ENCODE measurements at places on chromosomes 6 and 20.

- DNase-seq, result no peak
These were observed 304.5 kb downstream of the PHF3 start for GRCh38 chr6:63940056-63940455.

DNA sequence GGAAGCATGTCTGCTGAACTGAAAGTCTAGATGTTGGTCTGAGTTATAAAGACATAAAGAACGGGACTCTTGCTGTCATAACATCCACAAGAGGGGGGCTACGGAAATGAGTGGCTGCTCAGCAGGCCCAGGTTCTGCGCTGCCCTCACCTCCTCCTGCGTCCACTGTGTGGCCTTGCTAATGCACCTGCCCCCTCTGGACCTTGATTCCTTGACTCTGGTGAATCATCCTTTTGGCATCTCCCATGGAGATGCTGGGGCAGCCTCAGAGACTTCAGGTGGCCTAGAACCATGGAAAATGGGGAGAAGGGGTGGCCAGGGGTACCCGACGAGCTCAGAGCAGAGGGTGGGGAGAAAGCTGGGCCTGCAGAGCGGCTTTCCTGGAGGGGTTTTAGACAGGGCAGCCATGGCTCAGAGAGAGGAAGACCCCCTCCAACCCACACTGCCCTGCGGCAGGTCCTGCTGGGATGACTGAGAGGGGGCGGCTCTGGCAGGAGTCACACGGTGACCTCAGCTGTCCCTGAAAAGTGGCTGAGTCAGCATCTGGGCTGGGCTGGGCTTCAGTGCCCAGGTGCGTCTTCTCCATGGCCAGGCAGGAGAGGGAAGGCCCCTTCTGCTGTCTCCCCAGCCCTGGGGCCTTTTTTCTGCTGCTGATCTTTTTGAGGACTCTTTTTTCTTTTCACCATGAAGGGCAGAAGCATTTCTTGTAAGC is 46.9 kb downstream of the DLGAP4 start:
- DNase-seq, result no peak

GRCh38 chr20:24821391-24821790 is 127.7 kb upstream of the CST7 start:
- DNase-seq, result no peak

DNA sequence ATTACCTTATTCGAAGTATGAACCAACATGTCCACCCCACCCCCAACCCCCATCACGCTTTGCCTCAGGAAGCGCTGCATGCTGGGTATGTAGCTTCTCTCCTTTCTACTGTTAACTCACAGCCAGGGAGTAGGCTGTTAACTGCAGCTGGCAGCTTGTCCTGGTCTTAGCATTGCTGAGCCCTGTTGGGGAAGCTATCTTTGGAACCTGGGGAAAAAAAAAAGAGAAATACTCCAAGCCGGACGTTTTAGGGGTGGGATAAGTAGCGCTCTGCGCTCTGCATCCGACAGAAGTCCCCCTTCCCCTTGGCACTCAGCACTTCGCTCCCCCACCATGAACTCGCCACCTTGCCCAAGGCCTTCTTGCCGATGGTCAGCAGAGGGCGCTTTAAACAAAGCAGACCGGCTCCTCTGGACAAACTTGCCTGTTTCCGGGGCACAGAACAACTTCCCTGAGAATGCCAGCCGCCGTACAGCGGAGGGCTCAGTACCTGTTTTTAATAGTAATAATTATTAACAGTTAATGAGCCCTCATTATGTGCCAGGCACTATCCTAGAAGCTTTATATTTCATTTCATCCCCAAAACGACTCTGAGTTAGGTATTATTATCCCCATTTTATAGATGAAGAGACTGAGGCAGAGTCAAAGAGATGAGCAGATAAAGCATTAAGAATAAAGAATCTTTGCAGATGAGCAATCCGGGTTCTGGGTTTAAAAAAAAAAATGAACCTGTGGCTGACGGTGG is 35.2 kb upstream of the MDFI start:
- peak; percentile 70 for DNase-seq

DNA sequence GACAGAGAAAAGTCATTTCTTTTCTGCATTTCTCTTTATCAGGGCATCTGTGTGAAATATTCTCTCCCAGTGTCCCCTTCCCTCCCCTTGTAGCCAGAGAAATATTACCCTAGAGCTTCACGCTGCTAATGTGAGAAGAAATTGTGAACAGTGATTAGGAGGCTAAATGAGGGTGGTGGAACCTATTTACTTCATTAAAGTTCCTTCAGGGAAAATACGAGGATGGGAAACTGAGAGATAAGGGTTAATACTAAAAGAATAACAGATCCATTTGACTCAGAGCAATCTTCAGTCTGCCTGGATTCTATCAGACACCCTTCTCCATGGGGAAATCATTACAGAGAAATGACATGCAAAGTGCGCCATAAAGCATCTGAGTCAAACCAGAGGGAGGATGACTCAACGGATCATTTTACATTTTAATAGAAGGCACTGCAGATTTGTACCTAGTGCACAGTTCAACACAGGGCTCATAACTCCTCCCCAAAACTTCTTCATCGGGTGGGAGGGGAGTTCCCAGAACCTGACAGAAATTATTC is 131.3 kb downstream of the GJA10 start:
- DNase-seq, result peak; percentile 90

Measured in LHCN-M2 (cell line).